ENCODE measurements at places on chromosomes 6 and 20.

- DNase-seq = no peak
Measured at GRCh38 chr20:1894471-1894950, 696 bp upstream of the SIRPA start.

DNA sequence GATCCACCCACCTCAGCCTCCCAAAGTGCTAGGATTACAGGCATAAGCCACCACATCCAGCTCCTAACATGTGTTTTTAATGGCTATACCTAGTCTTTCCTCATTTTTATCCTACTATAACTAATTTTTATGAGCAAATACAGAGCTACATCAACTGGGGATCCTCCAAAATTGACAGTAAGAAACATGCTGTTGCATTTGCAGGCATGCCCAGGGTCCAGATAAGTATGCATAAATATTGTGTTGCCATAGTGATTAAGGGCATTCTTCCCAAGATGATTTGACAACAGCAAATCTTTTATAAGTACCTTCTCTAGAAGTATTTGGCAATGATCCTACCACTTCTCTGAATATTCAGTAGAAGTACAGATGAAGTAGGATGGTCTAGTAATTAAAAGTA is 41.9 kb upstream of the MOXD1 start:
- no peak for DNase-seq

- no peak for DNase-seq
Measured at GRCh38 chr20:38441916-38442315, 6.8 kb upstream of the SNHG17 start.

GRCh38 chr20:4632876-4633275 is 88.8 kb upstream of the PRND start:
- DNase-seq = no peak

DNA sequence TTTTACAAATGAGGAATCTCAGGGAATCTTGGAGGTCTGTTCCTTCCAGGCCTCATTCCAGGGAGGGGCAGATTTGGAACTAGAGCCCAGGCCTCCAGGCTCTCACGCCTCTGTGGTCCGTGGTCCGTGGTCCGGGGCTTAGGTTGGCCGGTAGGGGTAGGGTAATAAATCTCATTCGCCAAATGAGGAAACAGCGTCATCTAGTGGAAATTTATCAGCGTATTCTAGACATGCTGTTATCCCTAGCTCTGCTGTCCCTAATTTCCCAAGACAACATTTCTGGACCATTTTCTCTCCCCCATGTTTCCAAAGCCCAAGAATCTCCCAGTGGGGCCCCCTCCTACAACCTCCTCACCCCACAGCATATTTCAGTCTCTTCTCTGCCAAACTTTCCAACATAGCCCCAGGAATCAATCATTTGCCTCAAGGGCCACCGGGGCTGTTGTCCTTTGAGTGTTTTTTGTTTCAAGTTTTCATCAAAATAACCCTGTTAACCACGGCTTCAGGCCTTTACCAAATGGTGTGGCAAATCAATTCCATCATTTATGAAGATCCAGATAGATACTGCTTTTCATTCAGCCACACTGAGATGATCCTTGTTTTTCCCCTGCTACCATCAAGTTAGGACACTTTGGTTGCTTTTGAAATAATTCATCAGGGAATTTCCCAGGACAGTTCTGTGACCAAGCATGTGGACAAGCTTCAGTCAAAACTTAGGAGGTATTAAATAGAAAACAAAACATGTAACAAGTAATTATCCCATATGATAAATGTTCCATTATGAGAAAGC is 126.8 kb downstream of the ALDH8A1 start:
- DNase-seq = peak; percentile 49

DNA sequence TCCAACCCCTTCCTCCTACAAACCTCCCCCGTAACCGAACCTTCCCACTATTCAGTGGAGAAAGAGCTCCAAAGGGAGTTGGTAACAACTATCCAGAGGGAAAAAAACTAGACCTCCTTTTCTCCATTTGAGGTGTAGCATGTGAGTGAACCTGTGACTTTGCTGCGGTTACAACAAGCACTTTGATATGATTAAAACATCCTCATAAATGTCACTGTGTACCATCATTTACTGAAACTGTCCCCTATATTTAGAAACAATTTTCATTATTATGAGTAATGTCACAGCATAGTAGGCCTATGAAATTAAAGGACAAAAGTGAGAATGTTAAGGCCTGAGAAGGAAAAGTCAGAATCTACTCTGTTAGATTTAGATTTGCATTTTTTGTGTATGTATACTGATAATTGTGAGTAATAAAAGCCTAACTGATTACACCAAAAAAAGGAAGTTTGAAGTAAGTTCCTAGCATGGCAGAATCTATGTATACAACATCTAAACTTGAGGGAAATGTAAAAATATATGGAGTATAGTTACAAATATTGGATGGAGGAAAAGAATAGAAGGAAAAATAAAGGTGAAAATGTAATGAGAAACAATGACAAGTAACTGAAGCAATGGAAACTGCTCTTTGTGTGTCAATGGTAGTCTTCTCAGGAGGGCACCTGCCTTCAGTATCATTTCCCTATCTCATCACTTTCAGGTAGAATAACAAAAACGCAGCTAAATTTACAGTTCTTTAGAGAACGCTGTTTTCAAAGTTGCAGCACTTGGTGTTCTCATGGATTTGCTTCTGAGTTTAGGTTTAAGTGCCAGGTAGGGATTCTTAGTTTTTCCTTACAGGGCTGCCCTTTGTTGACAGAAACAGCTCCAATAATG is 145.9 kb downstream of the IMPG1 start:
- no peak for DNase-seq

DNA sequence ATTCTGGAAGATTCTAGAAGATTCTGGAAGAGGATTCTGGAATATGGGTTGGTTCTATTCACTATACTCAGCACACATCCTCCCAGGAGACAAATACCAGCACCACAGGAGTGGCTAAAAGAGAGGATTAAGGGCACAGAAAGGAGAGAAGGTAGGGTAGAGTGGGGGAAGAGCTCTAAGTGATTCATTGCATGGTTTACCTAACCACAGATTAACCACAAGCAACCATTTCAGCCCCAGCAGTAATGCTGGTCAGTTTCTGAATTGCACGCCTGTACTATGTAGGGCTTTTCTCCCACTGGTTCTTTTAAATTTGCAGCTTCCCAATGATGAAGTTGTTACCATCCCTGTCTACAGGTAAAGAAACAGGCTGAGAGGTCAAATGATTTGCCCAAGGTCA is 192.7 kb upstream of the PMEPA1 start:
- no peak for DNase-seq

DNA sequence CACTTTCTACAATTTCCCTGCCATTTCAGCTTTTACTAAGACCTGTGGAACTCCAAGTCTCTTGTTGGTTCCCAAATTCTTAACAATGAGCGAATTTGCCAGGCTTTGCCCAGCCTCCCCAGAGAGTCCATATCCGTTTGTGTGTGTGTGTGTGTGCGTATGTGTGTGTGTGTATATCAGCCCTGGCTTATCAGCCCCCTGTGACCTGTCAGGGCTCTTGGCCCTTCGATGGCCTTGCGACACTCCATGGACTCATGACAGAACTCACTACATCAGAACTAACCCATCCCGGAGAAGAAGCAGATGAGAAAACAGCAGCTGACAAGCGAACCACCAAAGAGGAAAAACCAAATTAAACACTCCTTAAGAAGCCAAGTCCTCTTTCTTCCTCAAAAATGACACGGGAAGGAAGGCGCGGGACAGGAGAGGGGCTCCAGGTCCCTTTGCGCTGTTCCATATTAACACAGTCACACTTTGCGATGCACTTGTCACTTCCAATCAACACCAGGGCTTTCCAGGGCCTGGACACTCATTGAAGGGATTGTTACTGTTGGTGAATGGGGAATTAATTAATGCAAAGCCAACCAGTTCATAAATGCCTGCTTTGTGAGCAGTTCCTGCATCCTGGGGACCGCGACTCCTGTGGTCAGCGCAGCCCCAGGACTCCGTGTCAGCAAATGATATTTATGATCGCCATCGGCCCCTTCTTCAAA is 524.0 kb downstream of the CD83 start:
- no peak for DNase-seq

DNA sequence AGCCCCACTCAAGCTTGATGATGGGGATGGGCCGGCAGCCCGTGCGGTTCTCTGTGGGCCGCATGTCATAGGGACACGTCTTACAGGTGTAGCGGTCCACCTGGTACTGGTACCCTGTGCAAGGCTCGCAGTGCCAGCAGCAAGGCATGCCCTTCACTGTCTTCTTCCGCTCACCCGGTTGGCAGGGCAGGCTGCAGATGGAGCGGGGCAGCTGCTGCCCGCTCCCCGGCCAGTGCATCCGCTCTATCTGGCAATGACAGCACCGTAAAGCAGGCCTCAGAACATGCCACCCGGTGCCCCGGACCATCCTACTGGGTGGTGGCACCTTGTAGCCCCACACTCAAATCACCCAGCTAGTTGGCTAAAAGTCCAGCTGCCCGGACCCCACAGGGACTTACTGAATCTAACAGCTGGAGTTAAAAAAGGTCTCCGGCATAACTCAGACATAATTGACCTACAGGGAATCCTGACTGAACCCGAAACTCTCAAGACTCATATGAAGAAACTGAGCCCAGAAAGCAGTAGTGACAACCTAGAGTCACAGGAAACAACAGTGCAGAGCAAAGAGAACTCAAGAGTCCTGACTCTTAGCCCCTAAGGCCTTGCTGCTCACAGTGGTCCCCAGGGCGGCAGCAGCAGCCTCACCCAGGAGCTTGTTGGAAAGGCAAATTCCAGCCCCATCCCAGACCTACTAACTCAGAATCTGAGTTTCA is 109.4 kb downstream of the GRM4 start:
- no peak for DNase-seq

DNA sequence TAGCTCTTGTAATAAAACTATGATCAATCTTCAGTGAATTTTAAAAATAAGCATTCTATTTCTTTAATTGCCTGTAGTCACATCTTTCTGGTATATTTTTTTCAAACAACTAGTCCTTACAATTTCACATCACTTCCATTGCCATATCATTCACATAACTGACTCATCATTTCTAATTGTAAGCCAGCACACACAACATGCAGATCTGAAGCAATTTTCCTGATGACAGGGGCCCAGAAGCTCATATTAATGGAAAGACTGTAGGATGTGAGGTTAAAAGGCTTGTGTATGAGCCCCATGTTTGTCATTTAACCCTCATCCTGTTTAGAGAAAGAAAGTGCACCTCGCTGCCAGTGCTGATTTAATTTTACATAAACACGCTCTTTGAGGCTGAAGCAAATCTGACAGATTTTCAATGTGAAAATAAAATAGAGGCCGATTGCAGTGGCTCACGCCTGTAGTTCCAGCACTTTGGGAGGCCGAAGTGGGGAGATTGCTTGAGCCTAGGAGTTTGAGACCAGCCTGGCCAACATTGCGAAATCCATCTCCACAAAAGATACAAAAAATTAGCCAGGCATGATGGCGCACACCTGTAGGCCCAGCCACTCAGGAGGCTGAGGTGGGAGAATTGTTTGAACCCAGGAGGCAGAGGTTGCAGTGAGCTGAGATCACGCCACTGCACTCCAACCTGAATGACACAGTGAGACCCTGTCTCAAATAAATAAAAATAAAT is 40.1 kb upstream of the LTV1 start:
- no peak for DNase-seq

GRCh38 chr6:40387127-40387870 is 199.9 kb downstream of the LRFN2 start:
- peak; percentile 9 for DNase-seq

- no peak for DNase-seq
Measured at GRCh38 chr6:156065849-156066248, 610.2 kb upstream of the NOX3 start.

DNA sequence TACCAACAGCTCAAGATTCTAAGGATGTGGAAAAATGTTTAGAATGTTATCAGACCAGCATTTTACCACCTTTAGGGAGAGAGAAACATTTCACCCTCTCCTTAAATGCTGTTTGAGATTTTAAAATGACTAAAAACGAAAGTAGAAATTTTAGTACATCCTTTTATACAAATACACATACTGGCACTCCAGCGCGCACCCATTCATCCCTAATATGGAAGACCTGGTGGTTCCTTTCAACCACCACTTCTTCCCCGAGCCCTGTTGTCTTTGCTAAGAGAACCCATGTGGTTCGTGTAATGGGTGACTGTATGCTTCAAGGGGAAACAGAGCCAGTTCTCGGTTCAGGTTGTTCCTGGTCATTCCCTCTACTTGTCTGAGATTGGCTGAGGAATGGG is 21.3 kb downstream of the SPATA2 start:
- DNase-seq = no peak

DNA sequence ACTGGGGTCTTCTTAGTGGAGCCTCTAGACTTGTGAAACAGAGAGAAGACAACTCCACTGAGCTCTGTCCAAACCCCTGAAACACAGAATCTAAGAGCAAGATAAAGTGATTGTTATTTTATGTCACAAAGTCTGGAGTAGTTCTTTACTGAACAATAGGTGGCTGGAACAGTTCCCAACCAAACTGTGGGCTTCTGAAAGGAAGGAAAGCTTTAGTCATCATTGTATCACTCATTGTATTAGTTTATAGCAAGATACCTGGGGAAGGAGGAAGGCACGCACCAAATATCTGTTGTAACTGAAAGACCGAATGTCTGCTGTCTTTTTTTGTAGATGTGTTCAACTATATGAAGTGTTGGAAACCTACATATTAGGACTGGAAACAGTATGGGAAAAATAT is 284.9 kb upstream of the TBX18 start:
- DNase-seq = no peak

DNA sequence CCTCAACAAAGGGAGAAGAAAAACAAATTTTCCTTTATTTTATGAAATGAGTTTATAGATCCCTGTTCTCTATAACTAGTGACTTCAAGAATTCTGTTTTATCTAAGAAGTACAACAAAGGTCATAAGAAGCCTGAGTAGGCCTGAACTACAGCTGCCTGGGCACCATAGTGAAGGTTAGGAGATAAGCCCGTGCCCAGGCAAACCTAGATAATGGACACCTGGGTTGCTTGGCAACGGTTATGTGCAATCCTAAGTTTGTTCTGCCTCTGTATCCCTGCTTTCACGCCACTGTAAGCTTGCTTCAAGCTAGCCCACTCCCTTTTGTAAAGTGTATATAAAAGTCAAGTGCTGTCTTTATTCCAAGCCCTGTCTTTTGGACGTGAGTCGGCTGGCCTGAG is 23.2 kb downstream of the SCGN start:
- DNase-seq = no peak

- DNase-seq = no peak
Measured at GRCh38 chr6:169337886-169338445, 84.3 kb upstream of the THBS2 start.

DNA sequence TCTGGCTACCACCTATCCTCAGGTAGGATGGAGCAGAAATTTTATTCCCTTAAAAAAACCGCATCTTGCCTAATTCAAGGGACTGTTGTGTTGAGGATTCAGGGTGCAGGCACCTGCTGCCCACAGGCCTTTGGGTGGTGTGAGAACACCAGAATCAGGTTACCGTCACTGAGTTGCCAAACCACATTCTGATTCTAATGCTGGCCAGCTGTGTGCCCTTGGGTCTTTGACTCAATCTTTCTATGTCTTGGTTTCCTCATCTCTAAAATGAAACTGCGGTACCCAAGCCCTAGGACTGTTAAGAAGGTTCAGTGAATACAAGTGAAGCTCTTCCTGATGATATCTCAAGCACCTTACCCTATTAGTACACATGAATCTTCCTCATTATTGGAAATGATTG is 827.3 kb downstream of the DHX35 start:
- no peak for DNase-seq

- no peak for DNase-seq
Measured at GRCh38 chr6:105322499-105323225, 80.2 kb downstream of the PREP start.

GRCh38 chr6:11042750-11043377 is 1.2 kb downstream of the ELOVL2 start:
- no peak for DNase-seq

All from CD4-positive, alpha-beta T cell treated with Interleukin-6 at 100 ng/mL for 8 hours (primary cell).